ENCODE measurements at places on chromosomes 5 and 9.

- DNase-seq = no peak
Measured at GRCh38 chr9:133199648-133200321, 9.3 kb downstream of the OBP2B start.

- no peak for DNase-seq
Measured at GRCh38 chr9:129136446-129137035, 25.3 kb downstream of the PTPA start.

GRCh38 chr5:177509991-177510566, 453 bp upstream of the DOK3 start:
- DNase-seq = no peak

DNA sequence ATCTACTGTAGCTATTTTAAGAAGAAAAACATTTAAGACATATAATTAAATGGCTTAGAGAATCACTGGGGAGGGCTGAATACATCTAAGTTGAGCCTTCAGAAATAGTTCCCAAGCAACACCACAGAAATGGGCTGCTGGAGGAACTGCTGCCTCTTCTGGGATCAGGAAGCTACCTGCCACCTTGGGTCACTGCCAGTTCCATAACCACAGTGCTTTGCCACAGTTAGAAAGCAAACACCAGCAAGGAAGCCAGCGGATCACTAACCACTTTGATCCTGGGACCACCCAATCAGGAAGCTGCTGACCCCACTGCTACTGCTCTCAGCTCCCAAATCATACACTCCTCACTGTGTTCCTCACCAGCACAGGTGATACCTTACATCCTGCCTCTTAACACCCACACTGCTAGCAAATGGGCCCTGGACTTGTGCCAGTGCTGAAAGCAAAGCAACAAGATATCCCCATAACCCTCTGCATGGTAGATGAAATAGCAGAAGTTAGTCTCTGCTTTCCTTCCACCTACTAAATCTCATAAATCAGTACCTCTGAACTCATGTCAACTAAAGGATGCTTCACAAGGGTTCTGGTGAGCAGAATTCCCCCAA, 346.9 kb downstream of the DEPDC1B start:
- DNase-seq = no peak

DNA sequence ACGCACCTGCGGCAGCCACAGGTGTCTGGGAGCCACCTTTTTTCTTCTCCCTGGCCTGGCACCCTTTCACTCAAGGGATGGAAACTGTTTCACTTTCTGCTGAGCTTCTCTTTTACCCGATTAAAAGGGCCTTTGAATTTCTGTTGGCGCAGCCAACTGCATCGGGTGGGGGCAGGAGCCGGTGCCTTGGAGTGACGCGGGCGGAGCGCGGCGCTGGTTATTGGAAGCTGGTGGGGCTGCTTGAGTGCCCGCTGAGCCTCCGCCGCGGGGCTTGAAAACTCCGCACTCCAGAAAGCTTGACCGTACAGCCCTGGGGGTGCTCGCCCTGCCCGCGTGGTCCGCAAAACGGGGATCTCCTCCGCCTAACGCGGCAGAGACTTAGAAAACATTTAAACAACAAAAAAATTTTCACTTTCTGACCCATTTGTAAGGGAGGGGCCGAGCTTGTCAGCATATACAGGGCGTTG, 52.0 kb upstream of the TJP2 start:
- no peak for DNase-seq

DNA sequence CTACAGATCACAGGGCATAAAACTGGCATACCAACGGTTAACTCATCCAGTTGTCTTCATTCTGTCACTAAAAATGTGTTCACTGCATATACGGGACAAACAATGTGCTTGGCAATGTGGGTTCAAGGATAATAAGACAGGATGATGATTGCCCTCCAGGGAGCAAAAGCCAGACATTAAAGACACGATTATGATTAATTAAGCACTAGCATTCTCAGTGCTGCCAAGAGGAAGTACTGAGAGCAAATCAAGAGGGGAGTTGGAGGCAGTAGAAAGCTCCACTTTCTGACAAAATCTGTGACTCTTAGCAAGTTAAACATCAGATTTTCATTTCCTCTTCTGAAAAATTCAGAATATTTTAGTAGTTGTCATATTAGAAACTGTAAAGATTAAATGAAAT, 9.0 kb upstream of the IFNA8 start:
- no peak for DNase-seq

- no peak for DNase-seq
Measured at GRCh38 chr5:135964670-135965320, 10.0 kb upstream of the LECT2 start.

- DNase-seq = no peak
Measured at GRCh38 chr9:8205576-8205975, 406.0 kb upstream of the DMAC1 start.

DNA sequence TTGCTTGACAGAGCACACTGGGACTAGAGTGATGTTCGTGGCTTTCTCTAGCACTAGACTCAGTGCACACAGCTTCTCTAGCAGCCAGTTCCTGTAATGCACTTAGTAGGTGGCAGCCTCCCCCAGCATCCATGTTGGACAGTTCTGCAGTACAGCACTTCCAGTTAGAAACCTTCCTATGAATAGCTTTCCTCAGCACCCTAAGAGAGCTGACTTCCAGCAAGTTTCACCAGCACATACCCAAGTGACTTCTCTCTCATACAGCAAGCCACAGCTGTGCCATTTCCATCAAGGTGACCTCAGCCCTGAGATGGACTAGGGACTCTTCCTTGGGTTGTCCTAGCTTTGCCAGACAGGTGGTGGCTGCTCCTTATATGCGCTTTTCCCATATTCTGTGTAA, 60.4 kb downstream of the PJA2 start:
- DNase-seq = no peak

- DNase-seq = no peak
Measured at GRCh38 chr5:23825196-23825595, 317.8 kb downstream of the PRDM9 start.

DNA sequence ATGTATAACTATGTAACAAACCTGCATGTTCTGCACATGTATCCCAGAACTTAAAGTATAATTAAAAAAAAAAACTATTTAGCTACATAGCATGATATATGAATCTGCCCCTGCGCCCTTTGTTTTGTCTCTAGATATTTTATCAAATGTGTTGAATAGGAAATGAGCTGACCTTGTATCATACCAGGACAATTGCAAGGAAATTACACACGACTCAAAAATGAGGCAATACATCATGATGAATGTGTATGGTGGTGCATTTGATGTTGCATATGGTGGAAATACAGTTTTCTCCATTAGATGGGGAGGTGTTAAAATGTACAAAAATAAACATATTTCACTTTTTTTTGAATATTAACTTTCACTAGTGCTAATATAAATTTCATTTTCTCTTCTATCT, 28.6 kb upstream of the CEP78 start:
- no peak for DNase-seq

GRCh38 chr5:149325166-149325735, 20.0 kb upstream of the GRPEL2 start:
- no peak for DNase-seq

- no peak for DNase-seq
Measured at GRCh38 chr5:147169901-147170300, 64.9 kb upstream of the STK32A start.

DNA sequence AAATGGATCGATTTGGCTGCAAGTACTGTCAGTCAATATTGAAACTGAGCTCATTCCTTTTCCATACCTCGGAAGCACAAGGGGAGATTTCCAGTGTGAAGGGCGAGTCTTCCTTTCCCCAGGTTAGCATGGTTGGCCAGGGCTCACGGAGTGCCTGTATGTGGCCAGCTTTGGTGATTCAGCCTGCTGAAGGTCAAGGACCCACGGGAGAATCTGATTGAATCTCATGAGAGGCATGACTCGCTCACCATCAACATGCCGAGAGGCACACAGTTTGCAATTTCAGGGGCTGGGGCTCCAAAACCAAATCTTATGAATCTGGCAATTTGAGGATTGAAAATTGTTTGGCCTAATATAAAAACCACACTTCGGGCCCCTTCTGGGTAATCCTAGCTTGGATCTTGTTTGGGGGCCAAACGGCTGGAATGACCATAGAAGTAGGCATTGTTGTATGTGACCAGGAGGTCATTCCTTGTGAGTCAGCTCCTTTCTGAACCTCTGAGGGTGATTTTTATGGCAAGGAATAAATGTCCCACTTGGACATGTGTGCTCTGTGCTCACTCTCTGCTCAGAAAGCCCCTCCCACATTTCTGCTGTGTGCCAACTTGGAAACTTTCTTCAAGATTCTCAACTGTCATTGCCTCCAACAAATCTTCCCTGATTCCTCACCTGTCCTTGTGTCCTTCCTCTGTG, 69.8 kb downstream of the DOCK2 start:
- DNase-seq = peak; percentile 62
